ENCODE measurements at places on chromosomes 4 and X.

- DNase-seq: no peak
Measured at GRCh38 chr4:38943343-38943742, 75.7 kb downstream of the FAM114A1 start.

DNA sequence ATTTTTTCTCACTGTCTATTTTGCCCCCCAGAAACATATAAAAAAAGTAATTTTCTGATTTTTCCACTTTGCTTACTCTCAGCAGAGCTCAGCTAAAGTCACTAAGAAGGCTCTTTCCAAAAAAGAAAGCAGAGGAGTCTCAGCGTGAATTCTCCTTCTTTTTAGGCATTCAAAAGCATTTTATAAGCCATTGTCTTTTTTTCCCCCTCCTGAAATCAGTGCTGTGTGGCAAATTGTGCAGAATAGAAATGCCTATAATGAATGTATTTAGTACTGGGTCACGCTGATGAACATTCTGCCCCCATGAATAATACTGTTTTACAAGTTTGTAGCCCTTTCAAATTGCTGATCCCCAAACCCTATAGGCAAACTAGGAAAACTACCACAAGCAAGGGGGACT lies 1.6 kb upstream of the PCDH18 start:
- no peak for DNase-seq

- DNase-seq: peak; percentile 26
Measured at GRCh38 chr4:78766026-78766425, 10.1 kb upstream of the BMP2K start.

- DNase-seq: no peak
Measured at GRCh38 chrX:73561801-73562200, 1.2 kb upstream of the CHIC1 start.

GRCh38 chr4:132101526-132101925 lies 1047.6 kb upstream of the PCDH10 start:
- peak; percentile 12 for DNase-seq

GRCh38 chrX:129125122-129125914 lies 398.0 kb downstream of the SMARCA1 start:
- DNase-seq: no peak

DNA sequence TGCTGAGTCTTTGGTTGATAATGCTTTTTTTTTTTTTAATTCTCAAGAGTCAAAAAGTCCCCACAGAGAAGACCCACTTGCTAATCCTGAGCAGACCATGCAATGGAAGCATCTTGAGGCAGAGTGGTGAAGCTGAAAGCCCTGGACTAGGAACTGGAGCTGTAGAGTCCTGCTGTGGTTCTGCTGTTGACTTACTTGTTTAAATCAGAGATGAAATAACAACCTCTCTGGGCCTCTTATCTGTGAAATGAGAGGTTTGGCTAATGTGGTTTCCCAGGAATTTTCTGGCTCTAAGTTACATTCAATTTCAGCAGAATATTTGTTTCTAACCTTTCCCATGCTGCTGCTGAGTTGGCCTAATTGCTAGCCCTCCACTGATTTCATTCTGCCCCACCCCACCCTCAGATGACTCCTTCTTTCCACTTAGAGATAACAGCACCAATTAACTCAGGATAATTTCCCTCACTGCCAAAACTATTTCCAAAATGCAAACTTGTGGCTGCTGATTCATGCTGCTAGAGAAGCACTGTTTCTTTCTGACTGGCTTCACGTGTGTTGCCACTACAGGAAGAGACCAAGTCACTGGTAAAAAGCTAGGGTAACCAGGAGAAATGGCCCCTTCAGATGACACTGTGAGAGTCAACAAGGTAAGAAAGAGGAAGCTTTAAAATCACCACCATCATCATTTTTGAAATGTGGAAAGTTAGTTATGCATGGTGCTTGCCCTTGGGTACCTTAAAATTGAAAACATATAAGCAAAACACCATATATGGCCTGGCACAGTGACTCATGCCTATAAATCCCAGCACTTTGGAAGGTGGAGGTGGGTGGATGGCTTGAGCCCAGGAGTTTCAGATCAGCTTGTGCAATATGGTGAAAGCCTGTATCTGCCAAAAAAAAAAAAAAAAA lies 326.4 kb downstream of the DCHS2 start:
- peak; percentile 93 for DNase-seq

DNA sequence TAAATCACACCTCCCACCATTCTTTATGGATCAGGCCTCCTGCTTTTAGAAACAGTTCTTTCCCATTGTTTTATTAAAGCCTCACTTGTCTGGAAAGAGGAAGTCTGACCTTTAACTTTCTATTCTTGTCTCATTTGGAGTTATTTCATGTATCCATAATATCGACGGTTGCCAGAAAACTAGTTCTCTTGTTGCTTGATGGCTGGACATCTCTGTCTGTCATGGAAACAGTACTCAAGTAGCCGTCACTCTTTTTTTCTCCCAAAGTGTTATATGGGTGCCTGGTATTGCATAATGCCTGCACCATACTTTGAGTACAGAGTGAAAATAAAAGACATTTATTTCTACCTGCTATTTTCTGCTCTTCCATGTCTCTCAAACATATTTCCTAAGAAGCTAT lies 61.4 kb downstream of the PHEX start:
- no peak for DNase-seq

DNA sequence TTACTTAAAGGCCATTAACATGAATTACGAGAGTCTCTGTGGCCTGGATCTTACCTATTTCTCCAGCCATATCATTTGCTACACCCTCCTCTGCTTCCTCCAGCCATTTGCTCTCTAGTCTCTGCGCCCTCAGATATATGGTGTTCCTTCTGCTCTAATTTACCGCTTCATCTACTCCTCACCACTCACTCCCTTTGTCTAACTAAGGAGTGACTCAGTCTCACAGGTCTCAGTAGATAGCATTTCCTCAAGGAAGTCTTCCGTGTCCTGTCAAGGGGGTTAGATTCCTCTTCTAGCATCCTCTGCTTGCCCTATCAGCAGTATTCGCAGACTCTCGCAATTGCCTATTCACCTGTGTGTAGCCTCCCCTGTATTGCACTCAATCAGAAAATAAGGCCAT lies 892.1 kb upstream of the INTU start:
- no peak for DNase-seq

DNA sequence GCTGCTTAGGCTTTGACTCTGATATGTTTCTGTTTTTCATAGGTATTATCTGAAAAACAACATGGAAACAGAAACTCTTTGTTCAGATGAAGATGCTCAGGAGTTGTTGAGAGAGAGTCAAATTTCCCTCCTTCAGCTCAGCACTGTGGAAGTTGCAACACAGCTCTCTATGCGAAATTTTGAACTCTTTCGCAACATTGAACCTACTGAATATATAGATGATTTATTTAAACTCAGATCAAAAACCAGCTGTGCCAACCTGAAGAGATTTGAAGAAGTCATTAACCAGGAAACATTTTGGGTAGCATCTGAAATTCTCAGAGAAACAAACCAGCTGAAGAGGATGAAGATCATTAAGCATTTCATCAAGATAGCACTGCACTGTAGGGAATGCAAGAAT lies 238.6 kb downstream of the RAPGEF2 start:
- DNase-seq: no peak

- no peak for DNase-seq
Measured at GRCh38 chr4:144399927-144400326, 246.0 kb upstream of the HHIP start.

DNA sequence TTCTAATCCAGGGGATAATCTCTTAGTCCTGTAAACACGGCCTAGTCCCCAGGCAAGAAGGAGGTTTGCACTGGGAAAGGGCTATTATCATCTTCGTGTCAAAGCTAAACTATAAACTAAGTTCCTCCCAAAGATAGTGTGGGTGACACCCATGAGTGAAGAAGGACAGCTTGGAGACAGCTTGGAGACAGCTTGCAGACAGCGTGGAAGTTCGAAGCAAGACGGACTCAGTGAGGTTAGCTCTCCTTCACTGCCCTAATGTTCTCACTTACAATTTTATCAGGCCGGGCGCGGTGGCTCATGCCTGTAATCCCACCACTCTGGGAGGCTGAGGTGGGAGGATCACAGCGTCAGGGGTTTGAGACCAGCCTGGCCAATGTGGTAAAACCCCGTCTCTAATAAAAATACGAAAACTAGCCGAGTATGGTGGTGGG lies 19.2 kb upstream of the PLCXD1 start:
- DNase-seq: no peak

- no peak for DNase-seq
Measured at GRCh38 chr4:1179089-1179441, 6.7 kb upstream of the SPON2 start.

GRCh38 chrX:137198040-137198439 lies 164.2 kb upstream of the GPR101 start:
- DNase-seq: no peak

DNA sequence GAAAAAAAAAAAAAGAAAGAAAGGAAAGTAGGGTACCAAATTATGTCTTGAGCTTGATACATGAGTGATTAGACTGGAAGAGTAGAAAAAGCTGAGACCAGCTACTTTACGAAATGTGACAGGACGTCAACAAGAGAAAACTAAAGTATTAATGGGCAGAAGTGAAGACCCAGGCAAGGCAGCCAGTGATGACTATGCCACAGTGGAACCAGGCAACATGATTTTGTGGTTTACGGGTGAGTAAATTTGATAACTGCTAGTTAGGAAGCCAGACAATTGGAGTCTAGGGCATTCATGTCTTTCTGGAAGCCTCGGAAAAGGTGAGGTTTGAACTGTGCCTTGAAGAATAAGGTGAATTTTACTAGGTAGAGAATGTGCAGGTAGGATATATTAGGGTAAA lies 326.4 kb downstream of the TENM3 start:
- DNase-seq: no peak

GRCh38 chr4:110631584-110632505 lies 9.0 kb upstream of the PITX2 start:
- DNase-seq: peak; percentile 81

DNA sequence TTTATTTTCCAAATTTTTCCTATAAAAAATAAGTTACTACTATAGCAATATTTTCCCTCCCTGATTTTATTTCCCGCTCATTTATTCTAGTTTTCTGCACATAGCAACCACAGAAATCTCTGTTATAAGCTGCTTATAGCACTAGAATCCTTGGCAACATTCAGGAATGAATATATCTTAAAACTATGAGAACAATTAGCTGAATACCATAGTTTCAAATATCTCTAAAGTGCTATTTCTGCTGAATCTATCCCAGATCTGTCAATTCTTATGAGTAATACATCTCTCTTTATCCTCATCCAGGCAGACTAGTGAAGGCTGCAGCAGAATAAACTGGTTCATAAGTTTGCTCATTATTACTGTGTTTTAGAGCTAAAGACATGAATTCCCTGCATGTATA lies 622.9 kb upstream of the DIPK2B start:
- no peak for DNase-seq

- DNase-seq: no peak
Measured at GRCh38 chr4:86178211-86178610, 181.6 kb downstream of the MAPK10 start.

DNA sequence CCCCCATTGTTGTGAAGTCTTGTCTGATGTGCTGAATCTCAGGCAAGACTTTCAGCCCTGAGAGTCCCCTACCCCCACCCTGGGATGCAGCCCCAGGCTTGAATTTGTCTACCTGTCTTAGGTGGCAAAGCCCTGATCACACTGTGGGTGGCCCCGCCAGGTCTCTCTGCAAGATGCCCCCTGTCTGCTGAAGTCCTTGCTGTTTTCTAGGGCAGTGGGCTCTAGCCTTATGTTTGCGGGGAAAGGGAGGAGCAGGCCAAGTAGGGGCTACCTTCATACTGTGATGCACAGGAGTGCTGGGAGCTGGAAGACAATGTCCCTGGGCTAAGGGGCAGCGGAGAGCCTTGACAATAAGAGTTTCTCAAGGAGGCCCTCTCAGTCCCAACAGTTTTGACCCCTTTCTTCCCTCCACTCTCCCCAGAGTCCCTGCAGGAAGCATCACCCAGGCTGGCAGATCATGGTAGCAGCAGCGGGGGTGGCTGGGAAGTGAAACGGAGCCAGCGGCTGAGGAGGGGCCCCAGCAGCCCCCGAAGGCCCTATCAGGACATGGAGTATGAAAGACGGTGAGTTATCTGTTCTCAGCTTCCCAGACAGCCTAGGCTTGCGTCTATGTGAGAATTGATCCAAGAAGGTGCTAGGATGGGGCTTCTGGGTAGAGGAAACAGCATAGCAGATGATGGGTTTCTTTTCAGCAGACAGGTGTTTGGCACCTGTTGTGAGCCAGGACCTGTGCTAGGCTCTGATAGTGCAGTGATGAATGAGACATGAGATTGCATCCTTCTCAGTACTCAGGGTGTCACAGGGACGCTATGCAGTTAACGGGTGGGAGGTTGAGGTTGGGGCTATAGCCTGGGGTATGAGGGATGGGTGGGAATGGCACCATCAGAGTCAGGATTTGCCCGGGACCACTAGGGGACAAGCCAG lies 2.2 kb downstream of the RBM10 start:
- no peak for DNase-seq

DNA sequence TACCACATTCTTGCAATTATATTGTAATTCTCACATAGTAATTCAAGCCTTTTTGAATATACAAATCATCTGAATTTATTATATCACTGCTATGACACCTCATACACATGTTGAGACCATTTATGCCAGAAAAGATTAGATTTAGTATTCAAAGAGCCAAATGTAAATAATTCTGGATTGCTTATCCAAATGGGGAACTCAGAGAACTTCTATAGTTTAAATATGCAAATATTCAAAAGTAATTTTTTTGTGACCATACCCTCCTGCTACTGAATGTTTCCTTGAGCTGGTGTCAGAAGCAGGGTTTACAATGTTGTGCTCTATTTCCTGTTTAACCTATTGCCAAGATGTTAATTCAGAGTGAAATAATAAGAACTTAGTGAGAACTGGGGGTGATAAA lies 372.2 kb downstream of the TRIML1 start:
- no peak for DNase-seq

DNA sequence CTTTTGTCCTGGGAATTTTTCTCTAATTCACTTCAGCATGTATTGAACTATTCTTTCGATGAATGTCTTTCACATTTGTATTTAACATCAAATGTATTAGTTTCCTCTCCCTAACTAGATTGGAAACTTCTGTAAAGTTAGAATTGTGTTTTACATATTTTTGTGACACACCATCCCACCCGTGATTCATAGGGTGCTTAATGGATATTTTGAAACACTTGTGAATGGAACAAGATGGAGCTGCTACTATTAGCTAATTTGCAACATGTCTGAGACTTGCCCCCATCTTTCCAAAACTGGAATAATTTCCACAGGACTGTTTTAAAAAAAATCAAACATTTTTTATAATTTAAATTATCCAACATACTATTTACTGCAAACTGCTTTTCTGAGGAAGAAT lies 30.2 kb upstream of the GNPDA2 start:
- no peak for DNase-seq

DNA sequence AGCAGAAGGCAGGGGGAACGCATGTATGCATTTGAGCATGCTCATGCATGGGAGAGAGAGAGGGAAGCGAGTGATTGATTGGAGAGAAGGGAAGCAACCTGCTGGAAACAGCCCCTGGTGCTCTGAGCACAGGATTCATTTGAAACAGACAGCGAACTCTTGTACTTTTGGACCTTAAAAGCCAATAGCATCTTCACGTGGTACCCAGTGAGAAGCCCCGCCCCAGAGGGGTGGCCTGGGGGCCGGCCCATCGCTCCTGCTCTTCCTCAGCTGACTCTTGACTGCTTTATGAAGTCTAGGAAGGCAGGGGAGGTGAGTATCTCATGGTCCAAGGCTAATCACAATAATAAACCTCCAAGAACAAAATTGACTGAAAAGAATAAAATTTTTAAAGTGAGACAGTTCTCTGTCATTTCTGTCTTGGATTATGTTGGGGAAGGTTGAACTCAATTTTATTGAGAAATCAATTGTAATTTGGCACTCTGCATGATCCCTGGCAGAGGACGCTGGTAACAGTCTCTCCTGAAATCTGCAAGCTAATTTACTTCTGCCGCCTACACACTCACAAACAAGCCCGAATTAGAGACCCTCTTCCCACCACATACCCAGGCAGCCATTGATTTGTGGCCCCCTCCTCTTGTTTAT lies 168.2 kb upstream of the PPARGC1A start:
- no peak for DNase-seq
